ENCODE measurements at places on chromosomes 7 and 10. TPM values are rescaled to one million over a fixed set of nuclear protein-coding genes. Genes with fewer than 3 reads are reported as not detected.

DNA sequence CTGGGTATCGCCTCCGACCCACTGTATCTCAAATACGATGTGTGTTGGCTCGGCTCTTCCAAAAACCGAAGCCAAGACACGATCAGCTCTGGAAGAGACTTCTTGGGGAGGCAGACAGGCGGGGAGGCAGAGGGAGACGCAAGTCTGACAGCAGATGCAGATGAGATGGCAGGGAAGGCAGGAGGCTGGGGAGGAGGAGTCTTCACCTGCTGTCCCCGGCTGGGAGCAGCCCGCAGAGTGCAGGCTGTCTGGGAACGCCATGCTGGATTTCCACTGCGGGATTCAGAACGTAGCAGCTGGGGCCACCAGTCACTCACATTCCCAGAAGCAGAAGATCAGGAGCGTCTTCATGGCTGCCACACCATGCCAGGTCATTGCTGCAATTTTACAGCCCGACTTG, 29.4 kb downstream of the CTBP2 start:
- DNase-seq: no peak

- no peak for DNase-seq
Measured at GRCh38 chr10:53479365-53479764, 706.8 kb upstream of the MBL2 start.

PLA2G12B gene
- not detected for total RNA-seq

GRCh38 chr10:69965086-69965485, 87.6 kb upstream of the MACROH2A2 start:
- no peak for DNase-seq

HGF gene
- total RNA-seq: 5.8 TPM

DNA sequence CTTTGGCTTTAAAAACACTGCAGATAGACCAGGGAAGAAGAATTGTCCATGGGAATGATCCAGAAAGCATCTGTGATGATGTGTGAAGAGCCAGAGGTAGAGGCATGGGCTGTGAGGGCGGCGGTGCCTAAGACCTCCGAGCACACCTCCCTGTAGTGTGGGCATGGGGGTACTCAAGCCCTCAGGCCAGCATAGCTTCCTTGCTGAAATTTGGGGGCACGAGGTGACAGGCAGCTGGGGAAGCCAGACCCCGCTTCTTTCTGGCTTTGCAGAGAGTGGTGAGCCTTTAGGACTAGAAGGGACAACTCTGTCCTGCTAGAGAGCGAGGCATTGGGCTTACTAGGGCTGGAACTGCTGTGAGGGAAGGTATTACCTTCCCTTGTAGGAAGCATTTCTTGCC, 187.7 kb upstream of the SH2B2 start:
- no peak for DNase-seq

VCL gene
- 211 TPM for total RNA-seq

- DNase-seq: peak; percentile 89
Measured at GRCh38 chr10:2985729-2986232, 81.6 kb upstream of the PFKP start.

GRCh38 chr7:99667179-99667578, 12.6 kb downstream of the CYP3A5 start:
- DNase-seq: no peak

DNA sequence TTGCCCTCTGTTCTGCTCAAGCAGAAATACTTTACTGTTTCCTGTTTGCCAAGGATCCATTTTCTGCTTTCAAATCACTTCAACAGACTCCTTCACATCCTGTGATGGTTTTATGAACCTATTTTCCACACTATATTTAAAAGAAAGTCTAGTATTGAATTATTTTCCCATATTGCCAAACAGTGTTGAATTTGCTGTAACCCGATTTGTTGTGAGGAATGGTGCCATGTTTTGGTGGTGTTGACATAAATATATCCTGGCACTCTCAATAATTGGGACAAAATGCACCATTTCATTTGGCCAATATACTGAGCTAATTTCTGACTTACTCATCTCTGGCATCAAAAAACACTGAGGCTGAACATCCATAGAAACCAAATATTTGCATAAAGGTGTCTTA, 615.4 kb upstream of the SEMA3D start:
- DNase-seq: no peak

Data from stomach (tissue), 19 donors.